Activated CD8-positive, alpha-beta memory T cell treated with anti-CD3 and anti-CD28 coated beads, Interleukin-2, amount 10 ng/mL, durations not matched to agents 7 days and 5 days (primary cell): ENCODE measurements at places on chromosomes 16 and 17.
A peak's percentile ranks its signal among the peaks of the same experiment; 100 is the strongest.

- no peak for DNase-seq
These were observed 424.6 kb upstream of the C16orf82 start for GRCh38 chr16:26642047-26642664.

DNA sequence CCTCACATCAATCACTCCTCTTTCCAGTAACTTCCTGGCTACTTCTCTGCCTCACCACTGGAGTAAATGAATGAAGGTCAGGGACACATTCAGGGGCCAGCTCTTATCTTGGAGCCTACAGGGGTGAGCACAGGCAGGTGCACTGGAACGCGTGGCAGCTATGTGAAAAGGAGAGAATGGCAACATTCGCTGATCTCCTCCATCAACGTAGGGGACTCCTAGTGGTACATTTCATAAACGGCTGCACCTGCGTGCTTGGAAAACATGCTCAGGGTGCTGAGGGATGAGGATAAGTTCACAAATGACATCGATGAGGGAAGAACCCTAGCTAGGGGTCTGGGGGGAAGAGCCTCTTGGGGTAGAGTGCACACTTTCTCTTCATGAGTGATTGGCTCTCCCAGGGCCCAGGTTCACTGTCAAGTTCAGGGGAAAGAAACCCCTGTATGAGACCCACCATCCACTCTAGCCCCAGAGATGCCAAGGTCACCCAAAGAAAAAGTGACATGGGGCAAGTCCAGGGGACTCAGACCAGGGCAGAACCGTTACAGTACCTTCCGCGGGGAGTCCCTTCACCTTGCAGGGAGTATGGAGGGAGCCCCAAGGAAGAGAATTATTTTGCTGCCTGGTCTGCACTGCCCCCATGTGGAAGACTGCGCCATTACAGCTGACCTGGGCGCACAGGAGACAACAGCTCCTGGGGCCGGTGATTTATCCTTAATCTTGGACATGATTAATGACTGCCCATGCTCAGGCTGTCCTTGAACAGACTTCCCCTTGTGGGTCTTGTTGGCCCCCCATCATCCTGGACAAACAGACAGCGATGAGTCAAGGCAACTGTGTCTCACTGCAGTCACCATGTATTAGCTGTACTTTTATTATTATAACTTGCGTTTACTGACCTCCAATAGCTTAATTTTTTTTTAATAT, 30.1 kb downstream of the VAC14 start:
- peak; percentile 72 for DNase-seq

DNA sequence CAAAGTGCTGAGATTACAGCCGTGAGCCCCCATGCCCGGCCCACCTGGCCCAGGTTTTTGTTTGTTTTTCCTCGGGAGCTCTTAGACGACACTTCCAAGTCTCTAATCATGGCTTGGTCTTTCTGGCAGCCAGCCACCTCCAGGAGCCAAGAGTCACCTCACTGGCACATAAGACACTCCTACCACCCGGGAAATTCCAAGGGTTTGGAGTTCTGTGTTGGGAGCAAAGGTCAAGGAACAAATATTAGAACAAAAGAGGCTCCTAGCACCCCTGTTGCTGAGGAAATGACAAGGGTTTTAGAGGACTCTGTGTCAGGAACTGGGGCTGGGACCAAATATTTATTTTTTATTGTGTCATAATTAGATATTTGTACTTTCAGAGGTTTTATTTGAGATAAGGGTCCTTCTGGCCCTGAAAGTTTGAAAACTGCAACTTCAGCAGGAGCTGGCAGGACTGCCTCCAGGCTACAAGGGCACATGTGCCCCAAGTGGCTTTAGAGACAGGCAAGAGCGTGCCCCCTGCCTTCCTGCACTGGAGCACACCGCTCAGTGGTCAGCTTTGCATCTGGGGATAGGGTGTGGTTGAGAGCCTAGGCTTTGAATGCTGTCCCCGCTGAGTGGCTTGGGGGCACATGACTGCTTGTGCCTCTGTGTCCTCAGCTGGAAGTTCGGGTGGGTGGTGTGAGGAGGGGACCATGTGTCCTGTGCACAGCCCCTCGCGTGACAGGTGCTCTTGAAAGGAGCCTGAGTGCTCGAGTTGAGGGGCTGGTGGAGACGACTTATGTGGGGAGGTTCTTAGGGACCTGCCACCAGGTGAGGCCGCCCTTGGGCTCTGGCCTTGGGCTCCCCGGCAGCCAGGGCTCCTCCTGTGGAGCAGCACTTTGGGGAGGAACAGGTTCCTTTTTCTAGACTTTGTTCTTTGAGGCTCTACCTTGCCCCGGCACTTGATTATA, 29.7 kb downstream of the MGRN1 start:
- no peak for DNase-seq

GRCh38 chr16:85401917-85402766, 211.0 kb upstream of the GSE1 start:
- DNase-seq = no peak

DNA sequence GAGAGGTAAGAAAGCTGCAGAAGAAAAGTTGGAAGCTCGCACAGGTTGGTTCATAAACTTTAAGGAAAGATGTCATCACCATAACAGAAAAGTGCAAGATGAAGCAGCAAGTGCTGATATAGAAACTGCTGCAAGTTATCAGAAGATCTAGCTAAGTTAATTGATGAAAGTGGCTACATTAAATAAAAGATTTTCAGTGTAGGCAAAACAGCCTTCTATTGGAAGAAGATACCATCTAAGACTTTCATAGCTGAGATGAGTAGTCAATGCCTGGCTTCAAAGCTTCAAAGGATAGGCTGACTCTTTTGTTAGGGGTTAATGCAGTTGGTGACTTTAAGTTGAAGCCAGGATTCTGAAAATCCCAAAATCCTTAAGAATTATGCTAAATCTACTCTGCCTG, 24.0 kb downstream of the CYLD start:
- no peak for DNase-seq

- DNase-seq = no peak
These were observed 48.6 kb downstream of the TNFRSF13B start for GRCh38 chr17:16923097-16923903.

DNA sequence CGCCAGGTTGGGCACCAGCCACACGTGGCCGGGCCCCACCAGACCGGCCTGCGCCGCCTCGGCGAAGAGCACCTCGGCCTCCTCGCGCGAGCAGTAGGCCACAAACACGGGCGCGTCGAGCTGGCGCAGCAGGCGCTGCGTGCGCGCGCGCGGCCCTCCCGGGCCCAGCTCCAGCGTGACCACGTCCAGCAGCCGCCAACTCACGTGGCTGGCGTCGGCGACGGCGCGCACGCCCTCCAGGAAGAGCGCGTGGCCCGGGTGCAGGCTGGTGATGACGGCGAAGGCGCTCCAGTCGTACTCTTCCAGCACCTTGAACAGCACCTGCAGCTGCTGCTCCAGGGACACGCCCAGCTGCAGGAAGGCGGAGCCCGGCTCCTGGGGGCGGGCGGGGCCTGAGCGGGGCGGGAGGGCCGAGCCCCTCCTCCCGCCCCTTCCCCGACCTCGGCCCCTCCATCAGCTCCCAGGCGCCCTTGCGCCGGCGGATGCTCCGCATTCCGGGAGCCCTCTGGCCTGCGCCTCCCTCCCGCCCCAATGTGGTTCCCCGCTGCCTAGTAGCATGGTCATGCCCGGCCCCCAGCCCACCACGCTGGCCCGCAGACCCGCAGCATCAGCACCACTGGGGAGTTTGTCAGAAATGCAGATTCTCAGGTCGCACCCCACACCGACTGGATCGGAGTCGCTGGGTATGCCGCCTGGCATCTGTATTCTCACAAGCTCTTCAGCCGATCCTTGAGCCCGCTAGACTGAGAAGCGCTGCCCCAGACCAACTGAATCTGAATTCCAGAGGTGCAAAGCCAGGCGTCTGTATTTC, 7.2 kb downstream of the GRIN2C start:
- peak; percentile 68 for DNase-seq

- no peak for DNase-seq
These were observed 27.6 kb downstream of the MXRA7 start for GRCh38 chr17:76683011-76683755.

- no peak for DNase-seq
These were observed 6.1 kb upstream of the CDR2 start for GRCh38 chr16:22380529-22380928.

DNA sequence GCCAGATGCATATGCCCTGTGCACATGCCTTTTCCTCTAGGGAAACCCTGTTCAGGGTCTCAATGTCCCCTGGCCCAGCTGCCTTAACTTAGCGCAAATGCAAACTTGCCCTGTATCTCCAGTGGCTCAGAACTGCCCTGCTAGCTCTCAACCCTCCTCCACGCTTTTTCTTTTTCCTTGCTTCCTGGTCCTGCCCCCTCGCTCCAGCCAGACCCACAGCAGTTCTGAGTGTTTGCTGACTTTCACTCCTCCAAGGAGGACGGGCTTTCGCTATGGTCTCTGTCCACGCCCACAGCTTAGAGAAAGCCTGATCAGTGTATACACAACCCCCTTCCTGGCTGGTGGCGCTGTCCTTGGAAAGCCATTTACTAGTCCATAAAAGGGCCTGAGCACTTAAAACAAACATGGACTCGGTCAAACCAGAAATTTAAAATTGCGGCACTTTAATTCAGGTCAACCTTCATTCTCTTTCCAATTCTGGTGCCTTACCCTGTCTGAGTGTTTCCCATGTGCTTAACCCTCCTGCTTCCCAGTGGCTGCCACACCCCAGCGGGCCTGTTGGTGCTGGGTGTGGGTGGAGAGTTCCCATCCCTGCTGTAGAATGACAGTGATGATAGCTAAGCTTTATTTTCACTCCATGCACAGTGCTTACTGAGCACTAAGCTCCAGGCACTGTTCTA, 15.6 kb upstream of the TMEM98 start:
- DNase-seq = no peak

- no peak for DNase-seq
These were observed 19.5 kb downstream of the MARVELD3 start for GRCh38 chr16:71645450-71645849.

DNA sequence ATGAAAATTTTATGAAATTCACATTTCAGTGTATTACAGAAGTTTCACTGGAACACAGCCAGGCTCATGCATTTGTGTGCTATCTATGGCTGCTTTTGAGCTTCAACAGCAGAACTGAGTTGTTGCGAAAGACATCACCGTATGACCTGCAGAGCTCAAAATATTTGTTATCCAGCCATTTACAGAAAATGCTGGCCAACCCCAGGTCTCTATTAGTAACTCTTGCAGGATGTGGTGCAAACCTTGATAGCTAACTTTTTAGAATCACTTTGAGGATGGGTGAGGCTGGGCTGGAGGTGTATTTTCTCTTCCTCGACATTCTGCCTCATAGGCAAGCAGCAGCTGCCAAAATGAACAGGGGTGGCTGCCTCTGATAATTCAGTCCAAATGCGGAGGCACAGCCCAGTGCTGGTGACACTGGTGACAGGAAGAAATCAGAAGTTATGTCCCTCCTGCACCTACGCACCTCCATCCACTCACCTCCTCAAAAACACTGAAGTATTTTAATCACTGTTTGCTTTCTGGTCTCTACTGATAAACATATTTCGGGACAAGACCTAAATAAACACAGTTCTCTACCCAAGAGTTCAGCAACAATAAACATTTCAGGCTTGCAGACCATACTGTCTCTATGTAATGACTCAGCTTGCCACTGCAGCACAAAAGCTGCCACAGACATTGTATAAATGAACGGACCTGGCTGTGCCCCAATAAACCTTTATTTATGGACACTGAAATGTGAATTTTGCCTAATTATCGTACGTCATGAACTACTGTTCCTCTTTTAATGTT, 28.5 kb downstream of the ARHGAP17 start:
- DNase-seq = no peak

DNA sequence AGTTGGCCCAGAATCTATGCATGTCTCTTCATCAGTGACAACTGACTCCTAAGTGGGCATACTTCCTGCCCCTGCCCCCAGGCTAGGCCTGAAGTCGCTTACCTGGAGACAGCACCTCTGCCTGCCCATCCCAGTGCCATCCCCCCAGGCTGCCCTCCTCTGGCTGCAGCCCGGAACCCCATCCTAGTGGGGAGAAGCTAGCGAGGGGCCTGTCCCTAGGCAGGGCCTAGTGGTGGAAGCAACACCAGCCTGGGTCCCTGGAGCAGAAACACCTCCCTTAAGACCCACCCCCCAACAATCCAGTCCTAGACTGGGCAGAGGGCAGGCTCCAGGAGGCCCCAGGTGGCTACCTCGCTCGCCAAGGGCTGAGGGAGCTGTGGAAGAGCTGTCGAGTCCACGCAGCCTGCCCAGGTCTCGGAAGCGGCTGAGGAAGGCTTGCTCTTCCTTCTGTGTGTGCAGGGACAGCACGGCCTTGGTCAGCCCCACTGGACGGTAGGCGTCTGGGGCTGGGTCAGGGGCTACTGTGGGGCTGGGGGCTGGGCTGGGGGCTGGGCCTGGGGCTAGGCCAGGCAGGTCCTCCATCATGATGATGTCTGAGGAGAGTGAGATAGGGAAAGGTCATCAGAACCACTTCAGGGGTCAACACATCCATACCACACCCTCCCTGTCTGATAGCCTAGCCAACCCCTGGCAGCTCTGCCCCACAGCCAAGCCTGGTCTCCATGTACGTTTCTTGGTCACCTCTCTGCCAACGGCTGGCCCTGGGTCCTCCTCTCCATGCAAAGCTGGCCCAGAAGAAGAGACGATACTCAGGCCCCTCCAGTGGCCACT, 7.6 kb downstream of the PER1 start:
- no peak for DNase-seq

DNA sequence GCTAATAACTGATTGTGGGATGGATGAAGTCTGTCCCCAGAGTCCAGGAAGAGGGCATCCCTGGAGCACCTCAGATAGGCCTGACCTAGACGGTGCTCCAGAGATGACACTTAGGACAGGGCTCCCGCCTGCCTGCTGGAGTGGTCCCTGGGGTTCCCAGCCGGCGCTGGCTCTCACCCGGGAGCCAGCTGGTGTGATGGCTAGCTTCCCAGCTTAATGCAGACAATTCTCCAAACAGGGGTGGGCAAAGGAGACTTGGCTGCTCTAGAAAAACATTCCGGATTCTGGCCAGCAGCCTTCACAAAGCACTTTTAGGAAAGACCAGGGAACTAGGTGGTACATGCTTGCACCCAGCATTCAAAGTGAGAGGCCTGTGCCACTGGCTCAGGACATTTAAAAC, 18.6 kb downstream of the ACE start:
- no peak for DNase-seq

- no peak for DNase-seq
These were observed 147.8 kb upstream of the RPL38 start for GRCh38 chr17:74055508-74056160.

DNA sequence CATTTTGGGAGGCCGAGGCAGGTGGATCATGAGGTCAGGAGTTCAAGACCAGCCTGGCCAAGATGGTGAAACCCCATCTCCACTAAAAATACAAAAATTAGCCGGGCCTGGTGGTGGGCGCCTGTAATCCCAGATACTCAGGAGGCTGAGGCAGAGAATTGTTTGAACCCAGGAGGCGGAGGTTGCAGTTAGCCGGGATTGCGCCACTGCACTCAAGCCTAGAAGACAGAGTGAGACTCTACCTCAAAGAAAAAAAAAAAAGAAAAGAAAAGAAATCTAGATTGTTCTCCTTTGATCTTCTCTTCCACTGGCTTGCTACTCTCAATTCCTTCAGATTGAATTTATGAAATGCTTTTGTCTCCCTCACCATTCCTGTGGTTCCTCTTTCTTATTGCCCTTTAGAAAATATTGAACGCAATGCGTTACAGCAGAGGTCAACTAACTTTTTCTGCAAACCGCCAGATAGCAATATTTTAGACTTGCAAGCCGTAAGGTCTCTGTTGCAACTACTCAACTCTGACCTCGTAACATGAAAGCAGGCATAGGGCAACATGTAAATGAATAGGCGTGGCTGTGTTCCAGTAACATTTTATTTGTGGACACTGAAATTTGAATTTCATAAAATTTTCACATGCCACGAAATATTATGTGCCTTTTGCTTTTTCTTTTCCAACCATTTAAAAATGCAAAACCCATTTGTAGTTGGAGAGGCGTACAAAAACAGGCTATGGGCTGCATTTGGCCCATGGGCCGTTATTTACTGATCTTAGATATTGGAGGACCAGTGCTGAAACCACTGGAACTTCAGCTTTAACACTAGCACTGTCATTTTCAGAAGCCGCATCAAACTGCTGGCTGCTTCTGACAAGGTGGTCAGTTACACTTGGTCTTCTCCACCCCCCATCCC, 24.8 kb downstream of the PITPNC1 start:
- DNase-seq = no peak
